ENCODE measurements at places on chromosomes 12 and 14.
A peak's percentile ranks its signal among the peaks of the same experiment; 100 is the strongest.

DNA sequence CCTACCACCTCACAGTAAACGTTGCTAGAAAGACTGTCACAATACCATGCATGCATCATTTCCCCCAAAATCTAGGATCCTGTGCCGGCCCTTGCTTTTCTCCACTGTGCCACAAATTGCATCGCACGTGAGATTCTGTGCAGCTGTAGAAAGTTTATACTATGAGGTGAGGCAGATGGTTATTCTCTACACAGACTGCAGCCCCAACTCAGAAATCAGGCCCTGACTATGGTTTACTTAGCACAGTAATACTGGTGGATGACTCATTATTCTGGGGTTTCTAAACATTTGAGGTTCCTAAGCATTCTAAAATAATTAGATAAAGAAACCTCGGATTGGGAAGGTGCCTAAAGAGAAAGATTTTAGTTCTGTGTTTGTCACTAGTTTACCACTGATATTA is 163.8 kb upstream of the CCDC198 start:
- no peak for DNase-seq

DNA sequence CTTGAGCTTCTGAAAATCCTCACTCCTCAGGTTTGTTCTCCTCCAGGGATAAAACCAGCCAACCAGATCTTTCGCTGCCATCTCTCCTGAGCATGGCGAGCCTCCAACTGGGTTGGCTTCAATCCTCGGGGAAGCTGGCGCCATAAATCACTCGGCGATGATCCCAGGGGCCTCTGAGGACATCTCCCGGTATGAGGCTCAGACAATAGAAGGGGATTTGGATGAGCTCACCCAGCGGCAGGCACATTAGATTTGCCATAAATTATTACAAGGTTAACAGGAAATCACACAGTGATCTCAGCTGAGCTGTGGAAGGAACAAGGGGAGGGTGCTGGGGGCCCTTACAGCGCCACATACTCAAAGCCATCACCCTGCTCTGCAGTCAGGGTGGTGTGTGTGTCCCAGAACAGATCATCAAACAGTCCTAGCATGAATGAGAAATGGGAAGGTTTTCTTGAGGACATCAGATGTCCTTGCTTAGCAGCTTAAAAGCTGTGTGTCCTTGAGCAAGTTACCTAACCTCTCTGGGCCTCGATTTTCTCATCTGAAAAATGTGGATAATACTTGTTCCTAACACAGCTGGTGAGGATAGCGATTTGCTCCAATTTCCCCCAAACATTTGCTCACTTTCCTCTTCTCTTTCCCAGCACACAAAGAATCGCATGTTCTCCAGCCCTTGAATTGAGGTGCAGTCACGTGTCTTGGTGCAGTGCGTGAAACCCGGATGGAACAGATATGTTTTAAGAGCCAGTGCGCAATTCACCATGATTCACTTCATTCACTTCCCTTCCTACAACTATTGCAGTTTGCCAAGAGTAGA is 142.8 kb downstream of the SCARB1 start:
- DNase-seq = peak; percentile 97

DNA sequence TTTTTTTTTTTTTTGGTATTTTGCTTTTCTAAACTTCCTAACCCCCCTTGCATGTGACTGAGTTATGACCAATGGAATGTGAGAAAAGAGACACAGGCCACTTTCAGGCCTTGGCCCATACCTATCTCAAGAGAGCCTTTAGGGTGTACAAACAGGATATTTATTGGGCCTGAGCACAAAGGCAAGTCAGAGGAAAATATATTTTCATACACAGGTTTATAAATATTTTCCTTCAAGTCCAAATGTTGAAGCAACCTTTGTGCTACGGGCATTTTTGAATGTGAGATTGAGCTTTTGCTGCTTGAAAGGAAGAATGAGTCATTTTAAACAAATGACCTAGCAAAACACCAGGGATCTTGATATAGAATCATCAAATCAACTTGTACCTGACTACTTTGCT is 228.6 kb upstream of the E2F7 start:
- no peak for DNase-seq

DNA sequence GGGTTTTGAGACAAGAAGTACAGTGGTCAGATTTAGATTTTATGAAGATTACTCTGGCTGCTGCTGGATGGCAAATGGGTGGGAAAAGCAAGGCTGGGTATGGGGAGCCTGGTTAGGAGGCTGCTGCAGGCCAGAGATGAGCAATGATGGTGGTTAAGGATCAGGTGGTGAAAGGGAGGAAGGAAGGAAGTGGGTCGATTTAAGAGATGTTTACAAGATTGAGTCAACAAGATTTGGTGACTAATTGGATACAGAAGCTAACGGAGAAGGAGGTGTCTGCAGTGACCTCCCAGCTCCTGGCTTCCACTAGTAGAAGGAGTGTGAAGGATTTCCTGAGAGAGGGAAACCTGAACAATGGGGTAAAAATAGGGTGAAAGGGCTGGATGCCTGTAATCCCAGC is 18.7 kb downstream of the NOS1 start:
- no peak for DNase-seq

GRCh38 chr12:39541471-39541870 is 78.1 kb downstream of the ABCD2 start:
- no peak for DNase-seq

Measured in NCI-H345 (cell line).